Vagina (tissue), 2 donors: ENCODE measurements at places on chromosomes 13 and 19. TPM values are rescaled to one million over a fixed set of nuclear protein-coding genes. Genes with fewer than 3 reads are reported as not detected.
A peak's percentile ranks its signal among the peaks of the same experiment; 100 is the strongest.

Gene ZNF607
- 3.2 TPM for total RNA-seq

Gene PSG11
- total RNA-seq = not detected

Gene CAPN12
- total RNA-seq = 9.6 TPM

Gene SYNGR4
- total RNA-seq = not detected

Gene CACNG6
- total RNA-seq = not detected

GRCh38 chr19:57363688-57364181 lies 384 bp downstream of the TRAPPC2B start:
- H3K27me3 ChIP-seq = no peaks in the 10 kb centered on the region
- peaks cover 13% of the 10 kb centered on the region for H3K36me3 ChIP-seq
- no peak for DNase-seq

DNA sequence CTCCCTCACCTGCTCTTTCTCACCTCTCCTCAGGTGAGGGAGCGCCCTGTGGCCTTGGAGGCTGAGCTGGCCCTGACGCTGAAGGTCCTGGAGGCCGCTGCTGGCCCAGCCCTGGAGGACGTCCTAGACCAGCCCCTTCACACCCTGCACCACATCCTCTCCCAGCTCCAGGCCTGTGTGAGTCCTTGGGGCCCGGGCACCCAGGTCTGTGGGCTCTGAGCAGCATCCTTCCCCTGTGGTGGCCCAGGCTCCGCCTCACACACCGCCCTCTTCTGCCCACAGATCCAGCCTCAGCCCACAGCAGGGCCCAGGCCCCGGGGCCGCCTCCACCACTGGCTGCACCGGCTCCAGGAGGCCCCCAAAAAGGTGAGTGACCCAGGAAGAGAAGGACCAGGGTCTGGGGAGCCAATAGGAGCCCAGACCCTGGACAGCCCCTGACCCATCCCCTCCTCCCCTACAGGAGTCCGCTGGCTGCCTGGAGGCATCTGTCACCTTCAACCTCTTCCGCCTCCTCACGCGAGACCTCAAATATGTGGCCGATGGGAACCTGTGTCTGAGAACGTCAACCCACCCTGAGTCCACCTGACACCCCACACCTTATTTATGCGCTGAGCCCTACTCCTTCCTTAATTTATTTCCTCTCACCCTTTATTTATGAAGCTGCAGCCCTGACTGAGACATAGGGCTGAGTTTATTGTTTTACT lies 1.9 kb downstream of the IFNL1 start:
- DNase-seq = no peak
- H3K4me1 ChIP-seq = no peaks in the 10 kb centered on the region
- H3K4me3 ChIP-seq = no peak overlapping the region

GRCh38 chr13:111482806-111483620 lies 162.6 kb downstream of the TEX29 start:
- no peak for DNase-seq
- no peaks in the 10 kb centered on the region for H3K4me1 ChIP-seq
- H3K36me3 ChIP-seq = no peaks in the 10 kb centered on the region
- no peak overlapping the region for H3K27ac ChIP-seq
- no peak overlapping the region for H3K4me3 ChIP-seq

DNA sequence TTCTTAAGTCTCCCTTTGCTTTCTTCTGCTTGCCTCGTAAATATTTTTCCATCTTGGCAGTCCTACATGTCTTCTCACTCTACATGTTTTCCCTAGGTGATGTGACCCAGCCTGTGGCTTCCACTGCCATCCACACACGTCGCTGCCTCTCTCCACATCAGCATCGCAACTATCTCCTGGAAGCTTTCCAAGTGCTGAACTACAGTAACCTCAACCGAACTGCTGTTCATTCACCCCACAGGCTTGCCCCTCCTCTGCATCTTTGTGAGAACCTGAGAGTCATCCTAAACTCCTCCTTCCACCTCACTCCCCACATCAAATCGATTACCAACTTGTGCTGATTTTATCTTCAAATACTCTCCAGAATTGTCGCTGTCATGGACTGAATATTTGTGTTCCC lies 41.2 kb upstream of the USPL1 start:
- no peak overlapping the region for H3K4me3 ChIP-seq
- no peak for DNase-seq
- no peak overlapping the region for H3K27ac ChIP-seq
- no peaks in the 10 kb centered on the region for H3K27me3 ChIP-seq
- H3K4me1 ChIP-seq = peaks cover 8% of the 10 kb centered on the region
- no peaks in the 10 kb centered on the region for H3K36me3 ChIP-seq

GRCh38 chr19:50061650-50062049 lies 35.8 kb downstream of the ZNF473 start:
- H3K4me3 ChIP-seq = no peak overlapping the region
- H3K27me3 ChIP-seq = no peaks in the 10 kb centered on the region
- H3K36me3 ChIP-seq = no peaks in the 10 kb centered on the region
- H3K4me1 ChIP-seq = no peaks in the 10 kb centered on the region
- no peak overlapping the region for H3K27ac ChIP-seq

GRCh38 chr19:18985257-18985656 lies 44.2 kb upstream of the HOMER3 start:
- no peak for DNase-seq
- H3K36me3 ChIP-seq = no peaks in the 10 kb centered on the region
- H3K4me3 ChIP-seq = no peak overlapping the region
- no peaks in the 10 kb centered on the region for H3K27me3 ChIP-seq
- H3K27ac ChIP-seq = no peak overlapping the region
- H3K4me1 ChIP-seq = peaks cover 5% of the 10 kb centered on the region

- H3K36me3 ChIP-seq = no peaks in the 10 kb centered on the region
- H3K4me1 ChIP-seq = peaks cover 3% of the 10 kb centered on the region
- peak; percentile 72 for DNase-seq
Observed at GRCh38 chr13:100537486-100537885, 51.1 kb downstream of the GGACT start.

DNA sequence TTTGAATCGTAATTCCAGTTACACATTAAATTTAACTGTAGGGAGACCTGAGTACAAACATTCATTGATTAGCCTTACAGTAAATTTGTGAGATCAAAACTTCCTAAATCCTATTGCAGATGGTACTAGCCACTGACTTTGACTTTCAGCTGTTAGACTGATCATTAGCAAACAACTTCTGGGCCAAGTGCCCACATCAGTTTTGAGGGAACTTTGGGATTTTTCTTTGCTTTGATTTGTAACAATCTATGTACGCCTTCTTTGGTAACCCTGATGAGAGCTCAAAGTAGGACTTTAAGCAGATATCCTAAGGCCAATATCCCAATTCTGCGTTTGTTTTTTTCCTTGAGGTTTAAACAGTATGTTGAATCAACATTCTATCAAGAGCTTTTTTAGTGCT lies 131.5 kb downstream of the DLEU7 start:
- no peaks in the 10 kb centered on the region for H3K4me1 ChIP-seq
- no peak overlapping the region for H3K27ac ChIP-seq
- no peak overlapping the region for H3K4me3 ChIP-seq
- H3K27me3 ChIP-seq = no peaks in the 10 kb centered on the region

DNA sequence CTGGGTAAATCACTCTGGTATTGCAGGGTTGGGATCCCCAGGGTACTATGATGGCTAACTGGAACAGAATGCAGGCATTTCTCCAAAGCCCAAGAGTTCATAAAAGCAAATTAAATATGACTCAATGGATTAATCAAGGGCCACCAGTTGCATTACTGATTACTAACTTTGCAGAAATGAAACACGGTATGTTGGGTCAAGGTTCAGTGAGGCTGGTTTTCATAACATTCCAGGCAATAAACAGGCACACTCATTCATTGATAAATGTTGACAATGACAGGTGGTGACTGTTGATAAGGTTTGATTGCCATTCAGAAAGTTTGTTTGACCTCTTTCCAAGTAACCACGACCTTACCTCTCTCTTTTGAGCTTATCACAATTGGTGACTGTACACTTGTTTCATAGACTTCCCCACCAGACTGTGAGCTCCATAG lies 506 bp upstream of the AP1M1 start:
- no peak for DNase-seq
- H3K4me3 ChIP-seq = peak overlapping the region; percentile 67
- no peaks in the 10 kb centered on the region for H3K27me3 ChIP-seq
- H3K27ac ChIP-seq = peak overlapping the region; percentile 64
- no peaks in the 10 kb centered on the region for H3K36me3 ChIP-seq
- H3K4me1 ChIP-seq = peaks cover 38% of the 10 kb centered on the region

DNA sequence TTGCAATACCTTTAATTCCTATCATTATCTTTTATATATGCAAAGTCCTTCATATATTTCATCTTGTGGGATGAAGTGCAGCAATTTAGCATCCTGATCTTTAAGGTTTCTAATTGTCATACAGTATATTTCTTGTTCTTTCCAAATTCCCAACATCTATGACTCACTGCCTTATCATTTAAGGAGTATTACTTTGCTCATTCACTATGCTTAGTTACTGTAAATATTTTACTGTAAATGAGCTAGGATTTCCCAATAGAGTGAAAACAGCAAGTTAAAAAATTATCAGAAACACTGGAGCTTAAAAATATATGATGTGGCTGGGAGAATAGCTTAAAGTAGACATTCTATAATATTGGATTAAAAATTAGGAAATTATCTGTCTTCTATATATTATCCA lies 69.9 kb downstream of the SLITRK6 start:
- H3K4me1 ChIP-seq = no peaks in the 10 kb centered on the region
- H3K36me3 ChIP-seq = no peaks in the 10 kb centered on the region

DNA sequence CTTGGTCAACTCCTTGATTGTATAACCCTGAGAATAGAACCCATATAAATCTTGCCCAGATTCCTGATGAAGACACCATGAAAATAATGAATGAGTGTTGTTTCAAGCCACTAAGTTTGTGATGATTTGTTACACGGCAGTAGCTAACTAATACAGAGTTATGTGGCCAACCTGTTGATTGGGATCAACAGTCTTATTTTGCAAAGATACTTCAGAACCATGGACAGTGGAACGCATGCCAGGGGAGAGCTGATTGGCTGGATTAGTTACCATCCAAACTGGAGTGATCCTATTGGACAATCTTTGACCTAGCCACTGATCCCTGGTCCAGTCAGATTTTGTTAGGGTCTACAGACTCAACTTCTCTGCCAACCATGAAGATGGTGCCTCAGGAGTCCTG lies 26.6 kb downstream of the CD70 start:
- H3K27ac ChIP-seq = no peak overlapping the region
- no peaks in the 10 kb centered on the region for H3K36me3 ChIP-seq
- H3K4me3 ChIP-seq = no peak overlapping the region
- no peak for DNase-seq
- no peaks in the 10 kb centered on the region for H3K4me1 ChIP-seq

DNA sequence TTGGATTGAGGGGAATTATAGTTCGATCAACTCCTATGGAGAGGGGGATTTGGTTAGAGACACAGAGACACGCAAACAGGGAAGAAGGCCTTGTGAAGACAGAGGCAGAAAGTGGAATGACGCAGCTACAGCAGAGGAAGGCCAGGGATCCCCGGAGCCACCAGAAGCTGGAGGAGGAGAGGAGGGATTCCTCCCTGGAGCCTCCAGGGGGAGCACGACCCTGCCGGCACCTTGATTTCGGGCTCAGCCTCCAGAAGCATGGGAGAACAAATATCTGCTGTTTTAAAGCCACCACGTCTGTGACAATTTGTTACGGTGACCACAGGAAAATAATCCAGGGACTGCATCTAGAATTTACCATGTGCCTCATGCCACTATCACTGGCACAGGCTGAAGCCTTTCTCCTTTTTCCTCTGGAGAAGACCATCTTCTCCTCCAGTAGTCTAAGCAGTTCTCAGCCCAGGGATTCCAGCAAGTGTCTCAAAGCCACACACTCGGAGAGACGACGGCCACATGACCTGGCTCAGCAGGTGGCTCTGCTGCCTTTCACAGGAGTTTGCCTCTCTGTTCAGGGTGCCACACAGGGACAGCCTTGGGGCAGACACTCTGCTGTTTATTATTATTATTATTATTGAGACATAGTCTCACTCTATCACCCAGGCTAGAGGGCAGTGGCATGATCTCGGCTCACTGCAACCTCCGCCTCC lies 39.9 kb upstream of the CCNE1 start:
- no peak overlapping the region for H3K4me3 ChIP-seq
- no peaks in the 10 kb centered on the region for H3K4me1 ChIP-seq
- no peak overlapping the region for H3K27ac ChIP-seq
- DNase-seq = no peak
- no peaks in the 10 kb centered on the region for H3K27me3 ChIP-seq
- H3K36me3 ChIP-seq = no peaks in the 10 kb centered on the region

- H3K4me1 ChIP-seq = no peaks in the 10 kb centered on the region
- no peaks in the 10 kb centered on the region for H3K36me3 ChIP-seq
- H3K4me3 ChIP-seq = no peak overlapping the region
- DNase-seq = no peak
- no peak overlapping the region for H3K27ac ChIP-seq
Observed at GRCh38 chr13:91162180-91162579, 185.3 kb upstream of the MIR17HG start.

GRCh38 chr13:36979361-36980050 lies 19.6 kb downstream of the ALG5 start:
- no peak for DNase-seq
- H3K4me1 ChIP-seq = no peaks in the 10 kb centered on the region
- H3K4me3 ChIP-seq = no peak overlapping the region
- no peaks in the 10 kb centered on the region for H3K27me3 ChIP-seq
- peaks cover 30% of the 10 kb centered on the region for H3K36me3 ChIP-seq
- no peak overlapping the region for H3K27ac ChIP-seq

- H3K4me3 ChIP-seq = no peak overlapping the region
- no peak for DNase-seq
- no peaks in the 10 kb centered on the region for H3K27me3 ChIP-seq
- H3K27ac ChIP-seq = peak overlapping the region; percentile 34
- no peaks in the 10 kb centered on the region for H3K36me3 ChIP-seq
- peaks cover 11% of the 10 kb centered on the region for H3K4me1 ChIP-seq
Observed at GRCh38 chr13:30570691-30571090, 47.0 kb upstream of the USPL1 start.

GRCh38 chr13:90405301-90405700 lies 942.2 kb upstream of the MIR17HG start:
- H3K27ac ChIP-seq = no peak overlapping the region
- H3K4me1 ChIP-seq = no peaks in the 10 kb centered on the region
- no peaks in the 10 kb centered on the region for H3K27me3 ChIP-seq
- H3K4me3 ChIP-seq = no peak overlapping the region

DNA sequence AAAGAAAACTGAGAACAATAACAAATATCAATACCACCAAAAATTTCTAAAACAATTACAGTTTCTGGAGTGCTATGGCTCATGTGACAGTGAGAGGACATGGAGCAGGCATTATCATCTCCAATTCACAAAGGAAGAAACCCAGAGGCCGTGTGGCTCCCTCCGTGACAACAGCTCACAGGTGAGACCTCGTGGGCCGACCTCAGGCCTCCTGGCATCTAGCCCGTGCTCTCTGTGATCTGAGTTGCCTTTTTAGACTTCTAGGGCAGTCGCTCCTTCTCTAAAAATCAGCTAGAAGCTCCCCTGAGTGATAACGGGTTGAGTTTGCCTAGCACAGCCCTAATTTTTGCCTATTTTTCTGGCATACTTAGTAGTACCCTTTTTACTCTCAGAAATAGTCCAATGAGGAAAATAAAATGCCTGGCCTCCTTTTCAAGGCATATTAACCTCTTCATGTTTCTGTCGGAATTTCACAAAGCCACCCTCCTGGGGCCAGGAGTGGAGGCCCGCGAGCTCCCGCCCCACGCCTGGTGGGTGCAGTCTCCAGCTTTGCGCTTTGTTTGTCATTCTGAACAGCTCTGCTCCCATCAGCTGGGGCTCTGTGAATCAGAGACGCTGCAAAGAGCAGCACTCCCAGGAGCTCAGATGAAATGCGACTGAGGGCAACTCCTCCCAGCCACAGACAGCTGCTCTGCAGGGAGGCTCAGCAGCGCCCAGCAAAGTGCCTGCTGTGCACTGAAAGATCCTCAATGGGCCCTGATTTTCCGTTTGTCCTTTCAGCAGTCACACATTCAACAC lies 292.5 kb downstream of the UQCRFS1 start:
- no peak for DNase-seq
- no peak overlapping the region for H3K27ac ChIP-seq
- H3K27me3 ChIP-seq = no peaks in the 10 kb centered on the region
- no peaks in the 10 kb centered on the region for H3K36me3 ChIP-seq
